Progenitor cell of endocrine pancreas (in vitro differentiated cells): ENCODE measurements at places on chromosomes 6 and 20.

- H3K36me3 ChIP-seq, result peaks cover 8% of the 10 kb centered on the region
- no peaks in the 10 kb centered on the region for H3K27me3 ChIP-seq
- no peak overlapping the region for H3K4me3 ChIP-seq
- H3K4me1 ChIP-seq, result peaks cover 7% of the 10 kb centered on the region
- no peak overlapping the region for H3K27ac ChIP-seq
Observed at GRCh38 chr6:107506145-107506544, 16.2 kb downstream of the SOBP start.

GRCh38 chr6:40947876-40948526 is 91.0 kb downstream of the UNC5CL start:
- no peak for DNase-seq
- H3K36me3 ChIP-seq, result no peaks in the 10 kb centered on the region
- H3K27ac ChIP-seq, result no peak overlapping the region
- H3K4me1 ChIP-seq, result peaks cover 15% of the 10 kb centered on the region
- no peak overlapping the region for H3K4me3 ChIP-seq

GRCh38 chr20:60206259-60206658 is 248.0 kb downstream of the CDH26 start:
- DNase-seq, result no peak
- H3K36me3 ChIP-seq, result no peaks in the 10 kb centered on the region
- no peak overlapping the region for H3K4me3 ChIP-seq
- peaks cover 35% of the 10 kb centered on the region for H3K27me3 ChIP-seq
- H3K4me1 ChIP-seq, result peaks cover 2% of the 10 kb centered on the region

GRCh38 chr6:170221753-170222400 is 69.0 kb downstream of the DLL1 start:
- no peak overlapping the region for H3K27ac ChIP-seq
- no peaks in the 10 kb centered on the region for H3K36me3 ChIP-seq
- H3K4me1 ChIP-seq, result peaks cover 29% of the 10 kb centered on the region
- DNase-seq, result no peak
- H3K4me3 ChIP-seq, result no peak overlapping the region

DNA sequence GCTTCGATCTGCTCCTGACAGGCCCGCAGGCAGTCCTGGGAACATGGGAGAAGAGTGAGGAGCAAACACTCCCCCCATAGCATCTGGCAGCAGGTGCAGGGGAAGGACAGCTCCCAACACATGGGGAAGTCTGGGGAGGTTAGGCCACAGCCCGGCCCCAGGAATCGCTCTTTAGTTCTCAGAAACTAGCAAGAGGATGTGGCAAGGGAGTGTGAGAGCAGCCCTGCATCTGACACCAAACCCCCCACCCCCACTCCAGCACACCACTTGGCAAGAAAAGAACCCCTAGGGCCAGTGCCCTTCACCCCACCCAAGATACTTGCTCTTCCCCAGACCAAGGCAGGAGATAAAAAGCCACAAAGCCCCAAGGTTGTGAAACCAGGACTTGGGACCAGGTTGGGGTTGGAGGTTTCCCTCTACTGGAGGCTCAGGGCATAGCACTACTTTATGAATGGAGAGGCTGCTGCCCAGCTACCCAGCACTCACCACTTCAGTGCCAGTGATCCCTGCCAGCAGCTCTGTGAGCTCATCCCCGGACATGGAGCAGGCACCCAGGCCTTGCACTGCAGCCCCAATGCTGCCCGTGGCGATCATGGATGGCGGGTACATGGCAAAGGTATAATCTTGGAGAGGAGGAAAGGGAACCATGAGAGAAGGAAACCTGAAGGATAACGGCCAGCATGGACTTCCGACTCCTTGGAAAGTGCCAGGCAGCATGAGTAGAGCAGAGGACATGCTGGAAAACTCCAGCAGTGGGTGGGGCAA is 5.4 kb downstream of the CCND3 start:
- H3K36me3 ChIP-seq, result peaks cover 5% of the 10 kb centered on the region
- peak; percentile 35 for DNase-seq
- no peak overlapping the region for H3K27ac ChIP-seq
- peaks cover 25% of the 10 kb centered on the region for H3K27me3 ChIP-seq
- no peak overlapping the region for H3K4me3 ChIP-seq

DNA sequence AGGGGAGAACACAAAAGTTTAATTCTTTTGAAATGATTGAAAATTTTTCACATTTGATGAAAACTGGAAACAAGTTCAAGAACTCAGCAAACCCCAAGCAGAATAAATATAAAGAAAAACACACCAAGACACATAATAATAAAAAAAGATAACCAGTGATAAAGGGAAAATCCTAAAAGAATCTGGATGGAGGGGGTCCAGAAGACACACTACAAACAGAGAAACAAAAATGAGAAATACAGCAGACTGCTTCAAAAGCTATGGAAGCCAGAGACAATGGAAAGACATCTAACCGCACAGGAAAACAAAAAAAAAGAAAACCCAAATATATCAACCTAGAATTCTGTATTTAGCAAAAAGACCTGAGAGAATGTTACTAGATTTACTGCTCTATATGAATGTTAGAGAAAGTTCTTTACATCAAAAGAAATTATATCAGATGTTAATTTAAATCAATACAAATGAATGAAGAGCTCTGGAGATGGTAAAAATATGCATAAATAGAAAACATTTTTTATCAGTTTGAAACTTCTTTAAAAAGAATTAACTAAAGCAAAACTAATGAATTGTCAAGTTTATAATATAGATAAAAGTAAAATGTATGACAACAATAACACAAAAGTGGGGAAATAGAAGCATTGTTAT is 310.7 kb upstream of the PREP start:
- H3K27ac ChIP-seq, result no peak overlapping the region
- H3K4me3 ChIP-seq, result no peak overlapping the region
- no peaks in the 10 kb centered on the region for H3K4me1 ChIP-seq
- H3K27me3 ChIP-seq, result no peaks in the 10 kb centered on the region

DNA sequence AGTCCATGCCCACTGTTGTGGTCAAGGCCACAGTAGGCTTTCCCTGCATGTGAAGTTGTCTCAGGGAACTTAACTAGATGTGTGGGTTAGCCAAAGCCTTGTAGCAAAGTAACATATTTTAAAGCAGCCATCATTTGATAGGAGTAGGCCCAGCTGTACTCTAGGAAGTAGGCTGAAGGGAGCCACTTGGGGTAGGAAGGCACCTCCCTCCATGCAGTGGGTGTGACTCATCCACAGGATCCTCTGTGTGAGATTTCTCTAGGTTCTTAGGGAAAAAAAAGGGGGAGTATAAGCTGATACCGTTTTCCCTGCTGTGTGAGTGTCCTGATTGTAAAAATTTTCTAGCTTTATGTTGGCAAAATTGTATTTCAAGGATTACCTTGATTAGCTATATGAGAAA is 44.7 kb downstream of the VAPB start:
- no peaks in the 10 kb centered on the region for H3K27me3 ChIP-seq
- no peak overlapping the region for H3K27ac ChIP-seq
- H3K4me3 ChIP-seq, result no peak overlapping the region
- H3K4me1 ChIP-seq, result peaks cover 11% of the 10 kb centered on the region
- no peak for DNase-seq

DNA sequence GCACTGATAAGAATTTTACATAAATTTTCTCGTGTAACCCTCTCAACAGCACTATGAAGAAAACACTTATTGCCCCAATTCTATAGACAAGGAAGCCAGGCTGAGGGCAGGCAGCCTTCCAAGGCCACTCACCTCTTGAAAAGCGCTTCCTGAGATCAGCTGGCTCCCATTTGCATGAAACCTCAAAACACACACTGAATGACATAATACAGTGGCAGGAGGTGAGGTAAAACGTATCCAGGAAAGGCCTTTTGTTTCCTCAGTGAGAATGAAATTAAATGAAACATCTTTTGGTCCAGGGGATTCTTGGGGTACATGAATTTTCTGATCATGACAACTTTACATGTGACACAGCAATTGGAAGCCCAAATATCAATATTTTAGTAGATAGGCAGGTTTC is 112.5 kb downstream of the WDR27 start:
- peaks cover 11% of the 10 kb centered on the region for H3K36me3 ChIP-seq
- H3K4me3 ChIP-seq, result no peak overlapping the region
- H3K4me1 ChIP-seq, result no peaks in the 10 kb centered on the region
- no peak overlapping the region for H3K27ac ChIP-seq
- DNase-seq, result no peak
- H3K27me3 ChIP-seq, result no peaks in the 10 kb centered on the region

- no peak for DNase-seq
- H3K27ac ChIP-seq, result no peak overlapping the region
- H3K4me3 ChIP-seq, result no peak overlapping the region
- no peaks in the 10 kb centered on the region for H3K36me3 ChIP-seq
- no peaks in the 10 kb centered on the region for H3K27me3 ChIP-seq
Observed at GRCh38 chr6:48714699-48715098, 603.7 kb upstream of the PTCHD4 start.

DNA sequence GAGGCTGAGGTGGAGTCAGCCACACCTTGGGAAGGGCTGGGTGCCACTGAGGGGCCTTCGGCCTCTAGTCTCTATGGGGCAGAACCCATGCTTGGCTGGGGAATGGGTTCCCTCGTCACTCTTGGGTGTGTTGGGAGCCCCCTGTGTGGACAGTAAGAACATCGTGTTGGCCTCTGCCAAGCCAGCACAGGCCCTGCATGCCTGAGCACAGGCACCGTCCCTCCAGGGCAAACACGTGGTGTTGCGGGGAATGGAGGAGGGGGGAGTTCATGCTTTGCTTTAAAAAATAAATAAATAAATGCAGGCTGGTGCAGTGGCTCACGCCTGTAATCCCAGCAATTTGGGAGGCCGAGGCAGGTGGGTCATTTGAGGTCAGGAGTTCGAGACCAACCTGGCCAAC is 63.0 kb downstream of the EZR start:
- H3K36me3 ChIP-seq, result no peaks in the 10 kb centered on the region
- peaks cover 22% of the 10 kb centered on the region for H3K4me1 ChIP-seq
- DNase-seq, result no peak
- no peak overlapping the region for H3K4me3 ChIP-seq
- H3K27me3 ChIP-seq, result peaks cover 3% of the 10 kb centered on the region

GRCh38 chr6:10954590-10955010 is 67.7 kb downstream of the SYCP2L start:
- peaks cover 3% of the 10 kb centered on the region for H3K27me3 ChIP-seq
- no peak overlapping the region for H3K4me3 ChIP-seq
- H3K27ac ChIP-seq, result peak overlapping the region; percentile 1
- H3K36me3 ChIP-seq, result peaks cover 4% of the 10 kb centered on the region

GRCh38 chr6:148323344-148323743 is 19.3 kb upstream of the SASH1 start:
- H3K27ac ChIP-seq, result peak overlapping the region; percentile 41
- H3K27me3 ChIP-seq, result peaks cover 6% of the 10 kb centered on the region
- no peak for DNase-seq
- no peak overlapping the region for H3K4me3 ChIP-seq
- H3K36me3 ChIP-seq, result peaks cover 2% of the 10 kb centered on the region

- no peak overlapping the region for H3K4me3 ChIP-seq
- H3K27ac ChIP-seq, result no peak overlapping the region
- no peak for DNase-seq
Observed at GRCh38 chr20:47774131-47774777, 11.0 kb downstream of the SULF2 start.

- DNase-seq, result no peak
- H3K27ac ChIP-seq, result peak overlapping the region; percentile 17
- no peaks in the 10 kb centered on the region for H3K4me1 ChIP-seq
- H3K36me3 ChIP-seq, result peaks cover 11% of the 10 kb centered on the region
- no peak overlapping the region for H3K4me3 ChIP-seq
Observed at GRCh38 chr6:18209539-18210197, 54.4 kb downstream of the KDM1B start.

GRCh38 chr6:52407467-52407866 is 12.7 kb upstream of the EFHC1 start:
- no peaks in the 10 kb centered on the region for H3K27me3 ChIP-seq
- no peak for DNase-seq
- H3K4me1 ChIP-seq, result no peaks in the 10 kb centered on the region
- H3K27ac ChIP-seq, result no peak overlapping the region
- peaks cover 2% of the 10 kb centered on the region for H3K36me3 ChIP-seq

DNA sequence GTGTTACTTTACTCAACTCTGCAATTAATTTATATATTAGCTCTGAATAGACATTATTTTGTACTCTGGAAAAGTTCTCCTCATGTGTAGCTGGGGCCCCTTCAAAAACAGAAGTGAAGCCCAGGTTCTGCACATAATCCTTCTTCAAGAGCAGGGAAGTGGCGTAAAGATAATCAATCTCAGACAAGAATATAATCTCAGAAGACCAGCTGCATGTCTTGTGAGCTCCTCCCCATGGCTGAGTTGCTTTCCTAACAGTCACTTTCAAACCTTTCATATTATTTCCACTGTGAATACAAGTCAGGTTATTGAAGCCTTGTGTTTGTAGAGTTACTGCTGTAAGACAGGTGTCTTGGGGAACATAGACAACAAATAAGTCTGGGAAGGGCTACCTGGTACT is 691.9 kb downstream of the RFPL4B start:
- DNase-seq, result no peak
- H3K27me3 ChIP-seq, result no peaks in the 10 kb centered on the region
- no peak overlapping the region for H3K4me3 ChIP-seq
- no peak overlapping the region for H3K27ac ChIP-seq
- no peaks in the 10 kb centered on the region for H3K4me1 ChIP-seq

GRCh38 chr6:55713436-55713835 is 134.4 kb upstream of the HMGCLL1 start:
- no peak overlapping the region for H3K27ac ChIP-seq
- H3K36me3 ChIP-seq, result no peaks in the 10 kb centered on the region
- no peak overlapping the region for H3K4me3 ChIP-seq

- H3K27ac ChIP-seq, result no peak overlapping the region
- peaks cover 15% of the 10 kb centered on the region for H3K27me3 ChIP-seq
- no peak for DNase-seq
- no peak overlapping the region for H3K4me3 ChIP-seq
- no peaks in the 10 kb centered on the region for H3K36me3 ChIP-seq
- H3K4me1 ChIP-seq, result peaks cover 13% of the 10 kb centered on the region
Observed at GRCh38 chr6:33731751-33732282, 14.9 kb downstream of the IP6K3 start.

- H3K27me3 ChIP-seq, result no peaks in the 10 kb centered on the region
- no peaks in the 10 kb centered on the region for H3K4me1 ChIP-seq
- H3K4me3 ChIP-seq, result no peak overlapping the region
- no peak for DNase-seq
Observed at GRCh38 chr6:143361536-143362191, 88.8 kb downstream of the ADAT2 start.

DNA sequence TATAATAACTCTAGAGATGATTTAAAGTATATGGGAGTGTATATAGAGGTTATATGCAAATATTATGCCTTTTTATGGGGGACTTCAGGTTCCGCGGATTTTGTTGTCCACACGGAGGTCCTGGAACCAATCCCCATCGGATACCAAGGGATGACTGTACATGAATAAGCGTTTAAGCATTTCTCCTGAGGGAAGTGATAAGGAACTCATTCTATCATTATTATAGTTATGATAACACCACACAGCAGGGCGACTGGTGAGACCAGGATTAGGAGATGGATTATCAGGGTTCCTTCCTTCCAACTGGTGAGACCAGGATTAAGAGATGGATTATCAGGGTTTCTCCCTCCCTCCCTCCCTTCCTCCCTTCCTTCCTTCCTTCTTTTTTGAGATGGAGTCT is 6.6 kb downstream of the ECI2 start:
- H3K27me3 ChIP-seq, result no peaks in the 10 kb centered on the region
- H3K4me3 ChIP-seq, result no peak overlapping the region
- no peak for DNase-seq
- no peak overlapping the region for H3K27ac ChIP-seq
- peaks cover 33% of the 10 kb centered on the region for H3K4me1 ChIP-seq
- H3K36me3 ChIP-seq, result peaks cover 49% of the 10 kb centered on the region
